GM19239 (cell line): ENCODE measurements at places on chromosomes 2 and 18.

GRCh38 chr2:120797421-120798221 lies 62.0 kb downstream of the GLI2 start:
- DNase-seq, result no peak

GRCh38 chr2:204361738-204362137 lies 183.5 kb upstream of the PARD3B start:
- DNase-seq, result no peak

GRCh38 chr2:187349326-187349944 lies 98.6 kb downstream of the CALCRL start:
- no peak for DNase-seq

GRCh38 chr2:72961036-72961720 lies 43.9 kb downstream of the EMX1 start:
- no peak for DNase-seq

DNA sequence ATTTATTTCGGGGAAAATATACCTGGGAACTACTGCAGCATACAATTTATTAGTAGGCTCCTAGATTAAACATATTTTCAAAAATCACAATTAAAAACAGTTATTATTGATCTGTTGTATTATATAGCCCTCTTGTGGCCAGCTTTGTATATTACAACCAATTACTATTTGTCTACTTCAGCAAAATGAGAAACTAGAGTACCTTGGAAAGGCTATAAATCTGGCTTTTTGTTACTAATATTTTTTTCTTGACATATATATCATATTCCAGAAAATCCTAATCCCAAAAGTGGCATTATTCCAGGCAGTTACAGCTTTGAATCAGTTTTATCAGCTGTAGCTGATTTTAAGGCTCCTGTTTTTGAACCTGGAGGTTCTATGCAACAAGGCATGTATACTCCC lies 101.2 kb downstream of the UBR3 start:
- no peak for DNase-seq

GRCh38 chr2:218024871-218025270 lies 22.1 kb upstream of the TNS1 start:
- DNase-seq, result no peak
